ENCODE measurements at places on chromosomes 4 and X.
A peak's percentile ranks its signal among the peaks of the same experiment; 100 is the strongest.

DNA sequence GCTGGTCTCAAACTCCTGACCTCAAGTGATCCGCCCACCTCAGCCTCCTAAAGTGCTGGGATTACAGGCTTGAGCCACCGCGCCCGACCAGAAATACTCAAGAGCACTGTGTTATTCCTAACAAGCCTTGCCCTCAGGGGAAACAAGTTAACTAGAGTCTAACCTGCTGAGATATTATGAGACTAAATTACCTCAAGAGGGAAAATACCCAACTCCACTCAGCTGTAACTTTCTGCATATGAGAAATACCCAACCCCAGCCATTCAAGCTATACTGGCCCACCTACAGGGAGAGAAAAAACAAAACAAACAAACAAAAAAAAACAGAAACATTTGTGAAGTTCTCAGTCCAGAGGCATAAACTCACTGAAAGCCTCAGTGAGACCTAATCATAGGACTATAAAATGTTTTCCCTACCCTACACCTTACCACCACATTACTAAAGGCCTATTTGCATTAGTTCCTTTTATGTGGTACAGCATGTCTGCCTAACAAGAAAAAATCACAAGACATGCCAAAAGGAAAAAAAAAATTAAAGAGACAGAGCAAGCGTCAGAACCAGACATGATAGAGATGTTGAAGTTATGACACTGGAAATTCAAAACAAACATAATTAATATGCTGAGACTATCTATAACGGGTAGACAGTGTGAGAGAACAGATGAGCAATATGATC is 876.0 kb downstream of the FSTL5 start:
- DNase-seq: peak; percentile 30

GRCh38 chr4:64495946-64496345 is 86.7 kb upstream of the TECRL start:
- no peak for DNase-seq

- no peak for DNase-seq
These were observed 424 bp downstream of the SATL1 start for GRCh38 chrX:85243155-85243554.

DNA sequence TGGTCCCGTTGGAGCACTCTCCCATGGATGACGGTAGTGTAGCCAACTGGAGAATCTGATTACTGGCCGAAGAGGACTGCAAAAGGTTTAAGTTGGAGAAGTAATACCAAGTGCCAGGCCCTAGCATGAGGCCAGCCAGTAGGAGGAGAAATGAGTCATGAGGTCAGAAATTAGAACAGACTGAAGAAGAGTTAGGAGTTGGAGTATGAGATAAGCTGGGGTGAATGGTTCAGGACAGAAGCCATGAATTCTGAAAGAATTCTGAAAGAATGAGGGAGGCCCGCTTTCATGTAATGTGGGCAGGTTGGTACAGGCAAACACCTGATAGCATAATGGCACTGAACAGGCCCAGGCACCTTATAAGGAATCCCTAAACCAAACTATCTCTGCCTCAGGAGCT is 18.4 kb upstream of the STK26 start:
- no peak for DNase-seq

DNA sequence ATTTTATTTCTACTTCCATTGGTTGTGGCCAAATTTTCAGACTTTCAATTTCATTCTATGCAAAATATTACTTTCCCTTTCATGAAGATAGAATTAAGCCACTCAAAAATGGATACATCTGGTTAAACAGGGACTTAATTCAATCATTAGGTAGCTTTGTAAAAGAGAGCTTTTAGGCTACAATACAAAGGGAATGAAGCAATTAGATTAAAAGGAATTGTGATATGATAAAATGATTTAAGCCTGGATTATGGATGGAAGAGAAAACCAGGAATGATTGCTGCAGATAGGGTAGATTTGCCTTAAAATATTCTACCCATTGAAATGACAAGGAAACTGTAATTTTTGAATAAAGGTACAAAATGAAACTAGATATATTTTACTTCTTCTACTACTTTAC is 134.6 kb upstream of the PDHA2 start:
- DNase-seq: no peak

Data from GM13976 (cell line).